ENCODE measurements at places on chromosomes 6 and 20. TPM values are rescaled to one million over a fixed set of nuclear protein-coding genes. Genes with fewer than 3 reads are reported as not detected.

Gene WFDC9
- not detected for total RNA-seq

Gene SRSF6
- 91.0 TPM for total RNA-seq

Gene KCNK16
- total RNA-seq, result not detected

Gene PLN
- 14.2 TPM for total RNA-seq

Gene ATF6B
- total RNA-seq, result 29.9 TPM

Gene SRMS
- total RNA-seq, result not detected

Gene MYLK2
- total RNA-seq, result not detected

Gene WFDC13
- total RNA-seq, result not detected

Gene IYD
- total RNA-seq, result not detected

Gene KIF6
- total RNA-seq, result under 0.01 TPM

Gene C6orf58
- not detected for total RNA-seq

Gene PPP1R14C
- 0.34 TPM for total RNA-seq

Gene CCN2
- 87.4 TPM for total RNA-seq

Gene MCHR2
- total RNA-seq, result not detected

Gene RNF182
- total RNA-seq, result 1.8 TPM

Gene GLP1R
- total RNA-seq, result 0.17 TPM

Gene DEF6
- 6.8 TPM for total RNA-seq

Gene PNPLA1
- total RNA-seq, result not detected

Gene STMN3
- total RNA-seq, result 2.4 TPM

Gene PXDC1
- total RNA-seq, result 116 TPM

Gene SLC22A2
- total RNA-seq, result not detected

Gene AVP
- total RNA-seq, result not detected

Gene BIRC7
- total RNA-seq, result 1.3 TPM

Gene TPX2
- 0.49 TPM for total RNA-seq

Gene WFDC10B
- total RNA-seq, result not detected

Gene LSM14B
- total RNA-seq, result 33.0 TPM

Gene AARS2
- 6.2 TPM for total RNA-seq

Gene TNFRSF6B
- total RNA-seq, result 41.6 TPM

Gene CUL9
- total RNA-seq, result 26.2 TPM

Gene PAX1
- 0.17 TPM for total RNA-seq

Gene UNC93A
- not detected for total RNA-seq

Gene SLA2
- total RNA-seq, result 2.1 TPM

Gene RALGAPA2
- 51.1 TPM for total RNA-seq

Gene SLX4IP
- total RNA-seq, result 2.4 TPM

Gene SNAI1
- 5.5 TPM for total RNA-seq

Gene SOBP
- total RNA-seq, result 7.5 TPM

Gene GJA1
- total RNA-seq, result 40.5 TPM

Gene TUBE1
- 27.7 TPM for total RNA-seq

All from subcutaneous adipose tissue (tissue), 4 donors.